ENCODE measurements at places on chromosomes 12 and 14.

- DNase-seq: no peak
Measured at GRCh38 chr12:6187948-6188793, 12.0 kb upstream of the CD9 start.

DNA sequence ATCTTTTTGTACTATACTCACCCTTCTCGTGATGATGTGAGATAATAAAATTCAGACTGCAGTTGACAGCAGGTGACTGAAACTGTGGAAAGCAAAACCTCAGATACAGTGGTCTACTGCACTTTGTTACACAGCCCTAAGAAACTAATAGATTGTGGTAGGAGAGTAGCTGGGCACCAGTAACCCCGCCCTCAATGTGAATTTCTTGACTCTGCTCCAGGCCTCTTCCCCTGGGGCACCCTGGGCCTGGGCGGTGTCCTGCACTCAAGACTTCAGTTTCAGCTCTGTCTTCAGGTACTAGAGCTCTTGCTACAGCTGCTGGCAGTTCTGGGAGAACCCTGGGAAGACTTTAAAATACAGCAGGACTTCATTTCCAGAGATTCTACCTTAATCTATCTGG lies 197.6 kb upstream of the AVPR1A start:
- no peak for DNase-seq

DNA sequence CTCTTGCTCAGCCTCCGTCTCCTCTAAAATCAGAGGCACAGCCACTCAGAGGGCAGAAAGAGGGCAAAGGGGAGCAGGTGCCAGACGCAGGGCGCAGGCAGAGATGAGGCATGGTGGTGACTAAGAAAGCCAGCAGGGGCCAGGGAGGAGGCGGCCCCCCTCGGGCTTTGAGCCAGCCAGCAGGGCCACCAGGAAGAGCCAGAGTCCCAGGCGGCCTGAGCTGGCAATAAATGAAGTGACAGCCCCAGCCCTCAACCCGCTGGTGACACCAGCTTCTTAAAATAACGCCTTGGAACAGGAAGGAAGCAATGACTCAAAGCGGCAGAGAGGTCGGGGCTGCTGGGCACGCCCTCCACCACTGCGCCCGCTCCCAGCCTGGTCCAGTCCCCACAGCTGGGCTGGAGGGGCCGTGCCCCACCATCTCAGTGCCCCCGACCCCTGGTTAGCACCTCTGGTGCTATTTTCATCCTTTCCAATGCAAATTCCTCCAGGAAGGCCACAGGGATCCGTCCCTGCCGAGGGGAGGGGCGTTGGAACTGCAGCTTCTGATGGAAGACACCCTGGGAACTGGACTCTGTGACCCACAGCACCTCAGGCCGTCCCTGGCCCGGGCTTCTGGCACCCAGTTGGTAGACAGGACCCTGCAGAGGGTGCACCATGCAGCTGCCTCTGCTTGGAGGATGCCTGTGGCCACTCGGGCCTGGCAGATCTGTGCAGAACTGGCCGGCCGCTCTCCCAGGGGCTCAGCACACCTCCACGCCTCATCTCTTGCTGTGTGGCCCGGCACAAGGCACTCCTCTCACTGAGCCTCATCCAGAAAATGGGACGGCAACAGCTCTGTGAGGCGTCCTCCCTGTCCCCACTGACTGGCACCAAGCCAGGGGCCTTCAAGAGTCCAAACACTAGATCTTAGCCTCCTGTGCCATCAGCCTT lies 113.7 kb downstream of the NCOR2 start:
- DNase-seq: peak; percentile 52

GRCh38 chr14:31291210-31291609 lies 83.6 kb upstream of the HECTD1 start:
- no peak for DNase-seq

- DNase-seq: no peak
Measured at GRCh38 chr14:72649603-72650227, 244.2 kb downstream of the DPF3 start.

- peak; percentile 64 for DNase-seq
Measured at GRCh38 chr12:19971361-19972280, 396.7 kb upstream of the PDE3A start.

- peak; percentile 63 for DNase-seq
Measured at GRCh38 chr12:116015525-116015924, 262.0 kb downstream of the MED13L start.

DNA sequence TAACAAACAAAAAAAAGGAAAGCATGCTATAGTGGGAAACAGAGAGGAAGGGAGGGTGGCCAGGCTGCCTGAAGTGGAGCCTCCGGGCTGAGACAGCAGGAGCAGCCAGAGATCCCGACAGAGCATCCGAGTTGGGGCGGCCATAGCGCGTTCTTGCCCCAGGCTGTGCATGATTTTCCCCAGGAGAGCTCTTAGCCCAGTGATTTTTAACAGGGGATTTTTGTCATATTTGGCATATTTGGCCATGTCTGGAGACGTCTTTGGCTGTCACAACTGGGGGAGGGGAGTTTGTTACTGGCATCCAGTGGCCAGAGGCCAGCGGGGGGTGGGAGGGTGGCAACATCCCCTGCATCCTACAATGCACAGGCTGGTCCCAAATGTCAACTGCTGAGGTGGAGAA lies 23.6 kb downstream of the BDKRB1 start:
- no peak for DNase-seq

DNA sequence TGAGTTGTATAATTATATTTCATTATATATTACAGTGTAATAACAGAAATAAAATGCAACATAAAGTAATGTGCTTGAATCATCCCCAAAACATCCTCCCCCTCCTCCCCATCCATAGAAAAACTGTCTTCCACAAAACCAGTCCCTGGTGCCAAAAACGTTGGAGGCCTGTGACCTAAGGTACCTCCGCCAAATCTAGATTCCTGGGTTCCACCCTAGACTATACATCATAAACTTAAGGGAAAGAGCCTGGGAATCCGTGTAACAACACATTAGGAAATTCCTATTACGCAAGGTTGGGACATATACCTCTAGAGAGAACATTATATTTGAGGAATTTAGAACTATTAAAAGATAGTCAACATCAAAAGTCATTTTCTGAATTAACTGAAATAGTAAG lies 38.0 kb downstream of the SPPL3 start:
- peak; percentile 60 for DNase-seq

DNA sequence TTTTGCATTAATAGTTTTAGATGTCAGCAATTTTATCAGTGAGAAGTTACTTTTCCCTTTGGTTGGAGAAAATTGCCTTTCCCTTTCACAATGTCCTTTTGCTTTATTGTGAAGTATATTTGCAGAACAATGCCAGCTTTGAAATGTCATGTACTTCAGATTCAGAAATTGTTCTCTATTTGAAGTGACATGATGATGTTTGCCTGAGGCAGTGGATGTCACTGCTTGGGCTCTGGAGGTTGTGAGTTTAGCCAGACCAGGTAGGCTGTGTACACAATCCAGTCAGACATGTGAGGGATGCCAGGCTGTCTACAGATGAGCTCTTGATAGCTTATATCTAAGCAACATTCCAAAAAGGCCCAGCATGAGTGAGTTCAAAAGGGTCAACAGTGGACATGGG lies 451.9 kb upstream of the FBXO33 start:
- DNase-seq: no peak

DNA sequence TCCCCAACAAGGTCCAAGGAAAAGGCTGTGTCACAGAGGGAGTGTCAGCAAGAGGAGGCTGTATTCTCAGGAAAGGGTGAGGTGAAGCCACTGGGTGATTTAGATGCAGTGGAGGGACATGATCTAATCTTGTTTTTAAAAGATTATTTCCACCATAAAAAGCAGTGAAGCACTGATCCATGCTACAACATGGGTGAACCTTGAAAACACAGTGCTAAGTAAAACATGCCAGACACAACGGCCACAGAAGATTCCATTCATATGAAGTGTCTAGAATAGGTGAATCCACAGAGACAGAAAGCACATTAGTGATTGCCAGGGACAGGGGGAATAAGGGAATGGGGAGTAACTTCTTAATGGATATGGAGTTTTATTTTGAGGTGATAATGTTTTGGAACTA lies 12.8 kb downstream of the RITA1 start:
- DNase-seq: no peak

GRCh38 chr12:79155683-79156082 lies 291.1 kb downstream of the SYT1 start:
- DNase-seq: peak; percentile 39
